ENCODE measurements at places on chromosomes 5 and 9.
A peak's percentile ranks its signal among the peaks of the same experiment; 100 is the strongest.

DNA sequence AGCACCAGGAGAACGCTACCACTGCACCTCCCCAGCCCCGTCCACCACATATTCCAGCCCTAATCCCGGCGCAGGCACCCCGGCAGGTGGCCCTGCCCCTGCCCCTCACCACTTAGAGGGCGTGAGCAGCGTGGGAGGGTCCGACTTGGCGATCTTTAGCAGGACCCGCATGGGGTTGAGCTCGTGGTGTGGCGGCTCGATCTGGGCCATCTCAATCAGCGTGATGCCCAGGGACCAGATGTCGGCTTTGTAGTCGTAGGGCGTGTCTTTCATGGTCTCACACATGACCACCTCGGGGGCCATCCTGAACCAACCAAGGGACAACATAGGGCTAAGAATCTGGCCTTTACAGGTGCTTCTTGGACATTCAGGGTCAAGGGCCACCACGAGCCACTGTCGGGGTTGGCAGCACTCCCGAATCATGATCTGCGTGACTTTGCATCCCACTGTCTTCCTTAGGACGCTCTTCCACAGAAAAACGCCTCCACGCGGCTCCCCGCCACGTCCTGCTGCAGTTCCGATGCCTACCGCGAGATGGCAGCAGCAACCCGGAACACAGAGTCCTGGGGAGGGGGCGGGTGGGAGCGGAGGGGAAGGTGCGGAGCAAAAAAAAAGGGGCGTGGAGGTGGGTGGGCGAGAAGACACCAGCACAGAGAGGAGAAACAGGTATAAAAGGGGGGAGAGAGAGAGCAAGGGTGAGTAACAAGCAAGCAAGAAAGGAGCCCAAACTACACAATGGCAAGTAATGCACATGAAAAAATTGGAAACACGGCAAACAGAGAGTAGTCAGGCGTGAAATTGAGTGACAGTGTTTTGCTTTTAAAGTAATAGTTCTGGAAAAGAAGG is 81.3 kb downstream of the STK10 start:
- DNase-seq = peak; percentile 72

DNA sequence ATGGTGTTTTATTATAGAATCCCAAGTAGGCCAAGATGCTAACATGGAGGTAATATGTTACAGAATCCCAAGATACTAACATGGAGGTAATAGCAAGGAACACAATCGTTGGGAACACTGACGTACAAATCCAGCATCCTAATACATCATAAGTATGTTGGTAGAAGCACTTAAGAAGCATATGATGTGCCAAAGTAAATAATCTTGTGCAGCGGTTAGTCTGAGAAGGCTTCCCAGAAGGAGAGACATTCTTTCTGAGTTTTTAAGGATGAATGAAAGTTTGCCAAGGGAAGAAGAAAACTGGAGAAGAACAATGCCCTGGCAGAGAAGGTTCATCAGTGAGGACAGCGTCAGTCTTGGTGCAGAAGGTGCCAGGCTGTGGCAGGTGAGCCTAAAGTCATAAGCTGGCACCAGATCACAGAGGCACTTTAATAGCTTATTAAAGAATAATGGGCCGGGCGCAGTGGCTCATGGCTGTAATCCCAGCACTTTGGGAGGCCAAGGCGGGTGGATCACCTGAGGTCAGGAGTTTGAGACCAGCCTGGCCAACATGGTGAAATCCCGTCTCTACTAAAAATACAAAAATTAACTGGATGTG is 294.5 kb upstream of the PIK3R1 start:
- DNase-seq = no peak

GRCh38 chr5:446883-447263 is 3.9 kb downstream of the EXOC3 start:
- DNase-seq = no peak

GRCh38 chr5:174542471-174542870 is 181.9 kb upstream of the MSX2 start:
- no peak for DNase-seq

- DNase-seq = no peak
These were observed 89.0 kb upstream of the ARAP3 start for GRCh38 chr5:141771031-141771430.

GRCh38 chr9:71383308-71383940 is 262.0 kb upstream of the TRPM3 start:
- no peak for DNase-seq

DNA sequence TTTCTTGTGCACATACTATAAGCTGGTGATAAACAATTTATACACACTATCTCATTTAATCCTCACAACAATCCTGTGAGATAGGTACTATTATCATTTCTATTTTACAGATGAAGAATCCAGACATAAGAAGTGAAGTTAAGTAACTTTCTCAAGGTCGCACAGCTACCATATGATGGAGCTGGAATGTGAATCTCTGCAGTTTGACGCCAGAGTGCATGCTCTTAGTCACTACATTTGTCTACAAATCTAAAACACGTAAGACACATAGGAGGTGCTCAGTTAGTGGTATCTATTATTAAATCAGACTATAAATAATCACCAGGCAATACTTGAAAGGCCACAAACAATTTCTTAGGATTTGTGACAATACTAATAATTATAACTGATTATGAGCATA is 45.0 kb upstream of the CDKN2B start:
- DNase-seq = no peak

- DNase-seq = no peak
These were observed 229.0 kb downstream of the ROR2 start for GRCh38 chr9:91720751-91721705.

- DNase-seq = no peak
These were observed 386.7 kb downstream of the KDM4C start for GRCh38 chr9:7144265-7145046.

DNA sequence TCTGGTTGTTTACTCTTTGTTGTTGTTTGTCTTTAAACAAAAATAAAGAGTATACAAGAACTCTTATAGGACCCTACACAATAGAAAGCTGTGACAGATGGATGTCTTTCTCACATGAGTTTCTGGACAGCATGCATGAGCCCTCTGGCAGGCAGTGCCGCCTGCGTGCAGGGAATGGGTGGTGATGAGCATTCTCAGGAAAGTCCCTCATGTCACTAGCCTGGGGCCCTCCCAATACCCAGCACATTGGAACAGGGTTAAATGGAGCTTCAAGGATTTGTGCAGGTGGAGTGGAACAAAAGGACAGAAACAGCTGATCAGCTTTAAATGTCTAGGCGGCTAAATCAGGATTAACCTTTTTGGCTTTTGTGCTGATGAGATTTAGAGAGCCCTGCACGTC is 181.0 kb upstream of the CD180 start:
- DNase-seq = no peak

GRCh38 chr5:176466245-176466871 is 18.2 kb downstream of the FAF2 start:
- no peak for DNase-seq

DNA sequence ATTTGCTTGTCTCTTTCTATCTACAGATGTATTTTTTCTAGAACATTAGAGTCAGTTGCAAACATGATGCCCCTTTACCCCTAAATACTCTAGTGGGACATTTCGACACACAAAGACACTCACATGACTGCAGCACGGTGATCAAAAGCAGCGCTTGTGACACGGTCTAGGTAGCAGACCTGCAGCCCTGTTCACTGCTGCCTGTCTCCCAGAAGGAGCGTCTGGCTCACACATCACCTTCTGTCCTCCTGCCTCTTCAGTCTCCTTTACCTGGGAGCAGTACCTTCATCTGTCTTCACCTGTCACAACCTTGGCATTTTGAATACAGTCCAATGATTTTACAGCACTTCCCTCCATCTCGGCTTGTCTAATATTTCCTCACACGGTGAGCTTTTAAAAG is 51.9 kb upstream of the SH3PXD2B start:
- no peak for DNase-seq

DNA sequence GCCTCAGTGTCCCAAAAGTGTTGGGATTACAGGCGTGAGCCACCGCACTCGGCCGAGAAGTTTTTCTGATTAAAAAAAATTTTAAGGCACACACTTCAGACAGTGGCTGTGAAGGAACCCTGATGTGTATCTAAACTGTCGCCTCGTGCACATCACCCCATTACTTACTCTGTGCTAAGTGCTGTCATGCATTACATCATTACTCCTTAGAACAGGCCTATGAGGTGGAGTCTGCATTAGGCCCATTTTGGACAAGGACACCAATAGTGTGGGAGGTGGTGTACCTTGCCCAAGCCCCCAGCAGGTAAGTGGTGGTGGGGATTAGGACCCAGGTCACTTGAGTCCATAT is 3.8 kb upstream of the CDHR2 start:
- no peak for DNase-seq

GRCh38 chr5:41636605-41637004 is 126.2 kb upstream of the PLCXD3 start:
- DNase-seq = no peak

DNA sequence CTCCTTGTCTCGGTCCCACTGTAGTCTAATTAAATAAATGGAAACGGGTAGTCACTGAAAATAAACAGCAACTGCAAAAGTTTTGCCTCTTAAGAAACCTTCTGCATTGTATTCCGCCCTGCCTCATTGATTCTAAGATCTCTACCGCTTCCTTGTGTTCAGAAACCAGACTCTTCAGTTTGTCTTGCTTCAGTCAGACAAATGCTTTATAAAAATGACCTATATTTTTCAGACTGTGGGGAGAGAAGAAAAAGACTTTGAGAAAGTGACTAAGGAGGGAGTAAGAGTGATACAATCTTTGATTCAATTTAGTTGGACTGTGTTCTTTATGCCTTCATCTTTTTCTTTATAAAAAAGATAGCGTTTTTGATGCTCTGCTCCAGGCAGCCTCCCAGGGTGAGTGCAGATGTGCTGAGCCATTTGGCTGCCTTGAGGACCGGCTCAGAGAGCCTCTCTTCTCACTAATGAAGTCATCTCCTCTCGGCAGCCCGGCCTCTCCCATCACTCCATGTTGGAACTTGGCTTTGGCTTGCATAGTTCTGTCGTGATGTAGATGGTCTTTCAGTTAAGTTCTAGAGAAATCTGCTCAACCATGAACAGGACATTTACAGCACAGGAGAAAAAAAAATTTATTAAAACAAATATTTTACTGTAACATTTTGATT is 4.0 kb upstream of the VCAN start:
- DNase-seq = no peak

DNA sequence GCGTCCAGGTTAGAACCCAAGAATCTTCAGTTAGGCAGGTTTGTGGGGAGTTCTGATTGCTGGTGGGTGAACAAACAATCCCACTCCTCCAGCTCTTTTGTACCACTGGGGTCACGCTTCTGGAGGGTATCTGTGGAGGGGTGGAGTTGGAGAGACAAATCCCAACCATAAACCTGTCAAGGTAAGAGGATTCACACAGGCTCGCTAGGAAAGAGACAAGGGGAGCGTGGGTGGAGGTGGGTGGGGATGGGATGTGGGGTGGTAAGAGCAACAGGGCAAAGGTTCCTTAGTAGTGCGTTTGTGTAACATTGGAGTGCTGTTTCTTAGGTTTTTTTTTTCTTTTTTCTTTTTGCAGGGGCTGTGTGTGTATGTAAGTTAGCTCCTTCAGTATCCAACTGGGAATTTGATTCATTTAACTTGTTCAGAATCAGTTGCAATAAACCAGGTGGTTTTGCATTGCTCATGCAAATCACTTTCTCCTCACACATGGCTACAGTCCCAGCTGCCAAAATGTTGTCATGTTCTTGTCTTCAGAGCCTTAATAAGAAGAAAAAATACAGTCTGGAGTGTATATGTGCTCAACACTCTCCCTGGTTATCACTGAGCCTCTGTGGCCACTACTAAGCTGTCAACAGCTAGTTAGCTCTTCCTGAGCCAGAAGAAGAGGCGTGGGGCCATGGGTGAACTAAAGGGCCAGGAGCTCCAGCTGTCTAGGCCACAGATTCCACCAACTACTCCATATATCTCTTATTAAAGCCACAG is 164.0 kb upstream of the RAD23B start:
- DNase-seq = no peak

- DNase-seq = peak; percentile 3
These were observed 628 bp downstream of the PPP2R2B start for GRCh38 chr5:146877783-146878475.

GRCh38 chr9:86238861-86239770 is 20.3 kb downstream of the C9orf153 start:
- no peak for DNase-seq

GRCh38 chr5:145941096-145941447 is 4.7 kb downstream of the SH3RF2 start:
- no peak for DNase-seq

DNA sequence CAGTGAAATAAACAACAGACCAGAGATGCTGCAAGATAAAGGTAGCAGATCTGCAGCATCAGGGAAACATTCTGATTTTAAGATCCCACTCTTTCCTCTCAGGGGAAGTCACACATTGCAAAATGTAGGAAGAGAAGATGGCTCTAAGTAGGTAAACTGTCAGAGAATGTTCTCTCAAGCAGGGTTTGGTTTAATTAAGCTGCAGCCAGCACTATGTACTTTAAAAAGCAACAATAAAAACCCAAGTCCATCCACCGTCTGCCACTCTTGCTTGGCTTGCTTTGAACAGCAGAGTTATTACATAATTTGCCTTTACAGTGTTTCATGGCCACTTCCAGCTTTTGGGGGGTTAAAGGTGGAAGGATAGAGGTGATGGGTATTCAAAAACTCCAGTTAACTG is 343.2 kb upstream of the DAP start:
- DNase-seq = no peak

DNA sequence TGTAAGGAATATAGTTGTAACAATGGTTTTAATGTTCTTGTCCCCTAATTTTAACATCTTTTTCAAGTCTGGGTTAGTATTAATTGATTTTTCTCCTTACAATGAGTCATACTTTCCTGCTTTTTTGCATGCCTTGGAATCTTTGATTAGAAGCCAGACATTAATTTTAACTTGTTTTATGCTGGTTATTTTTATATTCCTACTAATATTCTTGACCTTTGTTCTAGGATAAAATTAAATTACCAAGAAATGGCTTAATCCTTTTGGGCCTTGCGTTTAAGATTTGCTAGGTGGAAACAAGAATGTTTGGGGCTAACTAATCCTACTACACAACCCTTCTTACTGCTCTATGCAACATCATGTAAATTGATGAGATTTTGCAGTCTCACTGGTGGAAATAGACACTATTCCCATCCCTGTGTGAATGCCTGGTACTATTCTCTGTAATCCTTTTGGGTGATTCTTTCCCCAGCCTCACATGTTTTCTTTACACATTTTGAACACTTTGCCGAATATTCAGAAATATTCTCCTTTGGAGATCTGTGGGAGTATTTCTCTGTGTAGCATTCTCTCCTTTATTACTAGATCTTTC is 47.2 kb downstream of the ZCCHC7 start:
- no peak for DNase-seq

DNA sequence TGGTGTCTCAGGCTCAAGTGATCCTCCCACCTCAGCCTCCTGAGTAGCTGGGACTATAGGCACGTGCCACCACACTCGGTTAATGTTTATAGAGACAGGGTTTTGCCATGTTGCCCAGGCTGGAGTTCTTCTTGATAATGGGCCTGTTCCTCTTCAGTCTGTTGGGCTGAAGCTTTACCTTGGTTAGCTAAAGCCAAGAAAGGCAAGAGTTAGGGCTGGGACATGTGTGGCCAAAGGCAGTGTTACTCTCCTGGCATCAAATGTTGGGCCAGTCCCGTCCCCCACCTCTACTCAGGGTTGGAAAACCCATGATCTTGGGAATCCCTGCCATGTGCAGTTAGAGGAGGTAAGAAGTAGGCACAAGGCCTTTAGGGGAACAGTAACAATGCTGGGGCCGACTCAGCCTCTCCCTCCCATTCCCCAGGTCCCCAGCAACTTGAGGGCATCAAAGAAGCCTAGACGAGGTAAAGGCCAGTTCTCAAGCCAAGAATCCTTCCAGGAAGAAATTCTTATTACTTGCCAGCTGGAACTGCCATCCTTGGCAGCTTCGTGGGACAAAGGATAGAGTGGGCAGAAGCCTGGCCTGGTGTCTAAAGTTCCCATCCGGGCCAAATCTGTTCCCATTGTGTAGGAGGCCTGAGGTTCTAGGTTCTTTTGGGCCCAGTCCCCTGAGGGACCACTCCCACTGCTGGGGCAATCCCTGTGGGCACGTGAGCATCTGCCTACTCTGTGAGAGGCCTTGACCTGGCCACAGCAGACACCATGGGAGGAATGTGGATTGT is 4.5 kb downstream of the EGR1 start:
- no peak for DNase-seq
